Eye (tissue), 1 donor: ENCODE measurements at places on chromosomes 1 and 21.
A peak's percentile ranks its signal among the peaks of the same experiment; 100 is the strongest.

- no peak for DNase-seq
These were observed 76.5 kb upstream of the ADAMTS5 start for GRCh38 chr21:27043377-27043776.

- no peak for DNase-seq
These were observed 29.3 kb upstream of the C1QA start for GRCh38 chr1:22607154-22607553.

DNA sequence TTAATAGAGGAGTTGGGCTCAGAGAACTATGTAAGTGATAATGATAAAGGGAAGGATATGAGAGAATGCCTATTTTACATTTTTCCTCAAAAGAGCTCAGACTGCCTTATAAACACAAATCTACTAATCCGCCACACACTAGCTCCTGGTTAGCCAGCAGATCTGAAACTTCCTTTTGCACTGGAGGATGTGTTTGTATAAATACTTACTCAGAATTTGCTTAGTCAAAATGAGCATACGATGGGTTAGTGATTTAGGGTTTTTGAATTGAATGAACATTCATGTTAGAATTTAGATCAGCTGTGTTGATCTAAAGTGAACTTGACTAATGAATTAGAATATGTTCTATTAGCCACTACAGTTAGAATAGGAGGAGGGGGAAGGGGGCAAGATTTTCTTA, 9.1 kb upstream of the IER5 start:
- no peak for DNase-seq

DNA sequence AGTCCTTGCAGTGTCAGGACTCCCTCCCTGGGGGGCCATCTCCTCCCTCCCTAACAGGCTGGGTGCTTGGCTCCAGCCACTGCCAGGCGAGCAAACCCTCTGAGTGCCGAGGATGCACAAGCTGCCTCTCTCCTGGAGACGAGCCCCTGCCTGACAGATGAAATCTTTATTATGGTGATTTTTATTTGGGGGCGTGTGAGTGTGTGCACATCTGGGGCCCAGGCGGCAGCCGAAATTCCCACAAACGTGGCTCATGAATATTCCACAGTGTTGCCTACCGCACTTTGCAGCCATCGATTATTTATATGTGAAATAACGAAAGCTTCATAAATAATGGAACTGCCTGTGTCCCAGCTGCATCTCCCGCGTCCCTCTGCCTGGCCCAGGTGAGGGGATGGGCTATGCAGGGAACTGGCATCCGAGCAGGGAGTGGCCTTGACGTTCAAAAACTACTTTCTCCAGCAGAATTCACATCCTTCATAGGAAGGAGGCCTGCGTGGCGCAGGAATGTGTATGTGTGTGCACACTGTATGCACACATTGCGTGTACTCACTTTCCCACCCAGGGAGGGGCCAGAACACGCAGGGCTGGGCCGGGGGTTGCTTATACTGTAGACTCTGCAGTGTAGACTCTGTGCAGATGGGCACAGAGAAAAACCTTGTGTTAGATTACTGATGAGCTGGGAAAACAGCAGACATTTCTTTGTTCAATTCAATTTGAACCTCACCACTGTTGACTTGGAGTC, 73.1 kb downstream of the UBIAD1 start:
- peak; percentile 77 for DNase-seq

GRCh38 chr1:226735576-226735975, 3.5 kb downstream of the ITPKB start:
- no peak for DNase-seq

- DNase-seq = no peak
These were observed 411.1 kb downstream of the PRDM2 start for GRCh38 chr1:14111121-14111520.

- peak; percentile 88 for DNase-seq
These were observed 9.7 kb upstream of the COL8A2 start for GRCh38 chr1:36134505-36135329.

- no peak for DNase-seq
These were observed 49.5 kb downstream of the SETD4 start for GRCh38 chr21:36010801-36011200.

DNA sequence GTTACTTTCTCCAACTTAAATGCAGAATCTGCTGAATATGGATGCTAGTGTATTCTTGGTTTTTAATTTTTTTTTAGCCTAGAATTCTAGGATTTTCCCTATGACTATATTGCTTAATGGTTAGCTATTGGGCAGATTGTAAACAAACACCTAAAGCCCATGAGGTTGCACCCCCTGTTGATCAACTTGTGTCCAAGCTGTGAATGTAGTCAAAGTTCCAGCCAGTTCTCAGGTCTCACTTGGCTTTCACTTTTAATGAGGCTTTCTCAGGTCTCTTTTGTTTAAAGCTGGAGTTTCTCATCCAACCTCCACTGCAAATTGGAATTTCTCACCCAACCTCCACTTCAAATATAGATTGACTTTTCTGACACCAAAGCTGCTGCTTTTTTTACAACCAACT, 35.9 kb downstream of the FCER1A start:
- no peak for DNase-seq

- no peak for DNase-seq
These were observed 3.1 kb upstream of the OR10J1 start for GRCh38 chr1:159436469-159436868.

DNA sequence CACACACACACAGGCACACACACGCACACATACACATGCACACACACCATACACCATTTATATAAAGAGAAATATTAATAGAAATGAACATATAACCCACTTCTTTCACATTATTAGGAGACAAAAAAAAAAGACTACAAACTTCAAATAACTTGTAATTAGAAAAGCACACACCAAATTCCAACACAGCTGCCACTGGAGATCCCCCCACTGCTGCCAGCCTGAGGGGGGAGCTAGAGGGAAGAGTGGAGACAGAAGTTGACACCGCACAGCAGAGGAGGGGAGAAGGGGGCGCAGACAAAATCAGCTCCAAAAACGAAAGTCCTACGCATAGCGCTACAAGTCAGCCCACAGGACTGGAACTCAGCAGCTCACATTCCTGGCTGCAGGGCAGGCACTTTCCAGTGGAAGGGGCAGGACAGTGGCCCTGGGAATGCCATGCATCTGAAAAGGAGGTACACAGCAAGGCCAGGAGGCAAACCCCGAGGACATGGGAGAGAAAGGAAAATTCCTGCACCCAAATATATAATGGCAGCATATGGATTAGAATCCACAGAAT, 36.5 kb downstream of the LGALS8 start:
- no peak for DNase-seq

- no peak for DNase-seq
These were observed 232.6 kb downstream of the TRABD2B start for GRCh38 chr1:47764461-47765046.

- no peak for DNase-seq
These were observed 55.2 kb upstream of the IPO9 start for GRCh38 chr1:201773764-201774163.

DNA sequence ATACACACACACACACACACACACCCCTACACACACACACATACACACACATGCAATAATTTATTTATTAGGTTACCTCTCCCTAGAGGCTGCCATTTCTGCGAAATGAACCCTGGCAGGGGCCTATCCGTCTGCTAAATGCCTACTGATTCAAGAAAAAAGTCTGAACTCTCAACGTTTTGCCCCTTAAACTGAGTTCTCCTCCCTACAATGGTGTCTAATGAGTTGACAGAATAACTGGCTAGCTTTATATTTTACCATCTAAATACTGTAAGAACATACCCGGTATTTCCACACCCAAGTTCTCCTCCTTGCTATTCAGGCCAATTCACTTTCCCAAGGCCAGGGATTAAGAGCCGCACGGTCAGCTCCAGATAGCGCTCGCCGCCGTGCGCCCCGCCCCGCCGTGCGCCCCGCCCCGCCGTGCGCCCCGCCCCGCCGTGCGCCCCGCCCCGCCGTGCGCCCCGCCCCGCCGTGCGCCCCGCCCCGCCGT, 339 bp upstream of the RNPC3 start:
- peak; percentile 82 for DNase-seq

- DNase-seq = no peak
These were observed 11.7 kb downstream of the TNFSF18 start for GRCh38 chr1:173038875-173039554.

GRCh38 chr1:112761714-112762480, 46.8 kb upstream of the PPM1J start:
- no peak for DNase-seq

DNA sequence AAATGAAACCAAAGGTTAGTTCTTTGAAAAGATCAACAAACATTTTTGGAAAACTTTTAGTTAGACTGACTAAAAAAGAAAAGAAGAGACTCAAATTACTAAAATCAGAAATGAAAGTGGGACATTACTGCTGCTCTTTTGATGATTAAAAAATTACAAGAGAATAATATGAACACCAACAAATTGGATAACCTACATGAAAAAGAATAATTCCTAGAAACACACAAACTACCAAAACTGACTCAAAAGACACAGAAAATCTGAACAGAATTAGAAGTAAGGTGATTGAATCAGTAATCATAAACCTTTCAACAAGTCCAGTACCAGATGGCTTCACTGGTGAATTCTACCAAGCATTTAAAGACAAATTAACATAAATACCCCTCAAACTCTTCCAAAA, 5.6 kb downstream of the KIFAP3 start:
- DNase-seq = no peak

DNA sequence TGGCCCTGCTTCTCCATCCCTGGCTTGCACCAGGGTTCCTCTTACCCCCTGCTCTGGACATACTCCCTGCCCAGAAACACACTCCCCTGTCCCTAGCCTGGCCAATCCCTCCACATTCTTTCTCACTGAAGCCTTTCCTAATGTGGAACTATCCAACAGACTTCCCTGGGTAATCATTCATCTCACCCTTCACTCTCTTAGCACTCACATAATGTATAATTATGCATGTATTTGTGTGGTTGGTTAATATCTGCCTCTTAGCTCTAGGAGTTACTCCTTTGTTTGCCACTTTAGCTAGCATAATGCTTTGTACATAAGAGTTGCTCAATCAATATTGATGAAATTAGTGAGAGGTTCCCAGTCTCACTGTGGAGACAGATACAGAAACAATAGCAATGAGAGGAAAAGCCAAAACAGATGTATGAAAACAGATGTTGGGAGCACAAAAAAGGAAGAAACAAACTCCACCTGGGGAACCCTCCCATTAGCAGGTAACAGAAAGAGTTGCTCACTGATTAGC, 76.9 kb upstream of the WARS2 start:
- DNase-seq = no peak

DNA sequence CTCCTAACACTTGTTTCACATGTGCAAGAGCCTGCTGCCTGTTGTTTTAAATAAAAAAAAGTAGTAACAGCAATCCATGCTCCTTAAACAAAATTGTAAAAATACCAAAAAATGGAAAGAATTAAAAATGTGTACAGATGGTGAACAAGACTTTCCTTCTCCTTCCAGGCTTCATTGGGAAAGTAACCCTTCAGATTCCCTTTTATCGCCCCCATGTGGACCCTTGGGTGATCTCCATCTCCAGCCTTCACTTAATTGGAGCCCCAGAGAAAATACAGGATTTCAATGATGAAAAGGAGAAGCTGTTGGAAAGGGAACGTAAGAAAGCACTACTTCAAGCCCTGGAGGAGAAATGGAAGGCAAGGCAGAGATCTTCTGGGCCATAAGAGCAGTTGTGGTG, 14.2 kb downstream of the VPS13D start:
- no peak for DNase-seq

DNA sequence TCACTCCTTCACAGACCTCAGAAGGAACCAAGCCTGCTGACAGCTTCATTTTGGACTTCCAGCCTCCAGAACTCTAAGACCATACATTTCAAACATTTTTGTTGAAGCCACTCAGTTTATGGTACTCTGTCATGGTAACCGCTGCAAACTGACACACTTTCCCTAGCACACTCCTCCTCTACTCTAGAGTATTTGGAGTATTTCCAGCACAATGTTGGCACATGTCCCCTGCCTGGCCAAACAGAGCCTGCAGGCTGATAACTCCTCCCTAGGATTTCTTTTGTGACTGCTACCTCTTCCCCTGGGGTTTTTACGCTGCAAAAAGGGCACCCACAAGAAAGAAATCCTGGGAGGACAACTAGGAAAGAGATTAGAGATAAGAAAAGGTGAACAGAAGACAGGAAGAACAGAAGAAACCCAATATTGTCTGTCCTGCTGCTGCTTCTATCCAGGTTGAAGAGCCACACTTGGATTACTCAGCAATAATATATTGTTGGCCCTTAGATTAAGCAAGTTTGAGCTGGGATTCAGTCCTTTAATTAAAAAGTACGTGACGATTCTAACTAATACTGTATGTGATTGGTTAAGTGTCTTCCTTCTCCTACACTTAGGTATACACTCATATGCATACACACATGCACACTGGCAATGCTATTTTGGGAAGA, 844.1 kb downstream of the LTN1 start:
- DNase-seq = no peak

- no peak for DNase-seq
These were observed 740 bp downstream of the DSTYK start for GRCh38 chr1:205210756-205211168.

- DNase-seq = no peak
These were observed 370.4 kb downstream of the VAV3 start for GRCh38 chr1:107594536-107594935.

GRCh38 chr1:209869291-209870149, 41.7 kb downstream of the UTP25 start:
- peak; percentile 84 for DNase-seq

DNA sequence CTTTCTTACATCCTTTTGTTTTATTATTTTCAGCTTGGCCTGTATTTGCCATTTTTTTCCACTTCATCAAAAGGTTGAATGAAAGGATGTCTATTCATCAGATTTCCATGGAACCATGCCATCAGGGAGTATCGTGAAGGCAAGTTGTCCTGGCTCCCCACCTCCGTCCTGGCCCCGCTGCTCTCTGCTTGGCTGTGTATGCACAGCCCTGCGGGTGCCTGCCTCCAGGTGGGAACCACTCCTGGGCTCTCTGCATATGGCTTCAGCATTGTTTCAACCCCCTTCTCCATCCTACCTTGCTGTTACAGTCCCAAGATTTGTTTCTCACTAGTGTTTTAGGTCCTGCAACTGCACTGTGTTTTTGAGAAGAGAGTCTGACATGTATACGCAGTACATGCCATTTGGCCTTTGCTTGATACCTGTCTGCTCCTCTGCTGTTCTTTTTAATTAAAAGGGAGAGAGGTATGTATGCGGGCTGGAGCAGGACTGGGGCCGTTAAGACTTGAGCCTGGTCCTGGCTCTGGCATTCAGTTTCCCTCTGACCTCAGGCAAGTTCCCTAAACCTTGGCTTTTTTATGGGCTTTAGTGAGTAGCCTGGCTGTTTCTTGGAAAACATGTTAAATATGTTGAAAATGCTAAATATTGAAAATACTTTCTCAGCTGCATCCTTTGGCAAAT, 69.9 kb upstream of the GCLM start:
- no peak for DNase-seq

- DNase-seq = no peak
These were observed 89.9 kb downstream of the TSEN15 start for GRCh38 chr1:184141361-184141880.
